ENCODE measurements at places on chromosomes 2 and 18. TPM values are rescaled to one million over a fixed set of nuclear protein-coding genes. Genes with fewer than 3 reads are reported as not detected.

Gene CABLES1
- 7.2 TPM for total RNA-seq

Gene ASIC4
- total RNA-seq, result not detected

Gene SKA1
- total RNA-seq, result not detected

Gene CCDC68
- total RNA-seq, result 2.3 TPM

Gene DYNC2LI1
- 16.7 TPM for total RNA-seq

Gene FAP
- total RNA-seq, result 8.0 TPM

Gene SOX11
- 0.42 TPM for total RNA-seq

DNA sequence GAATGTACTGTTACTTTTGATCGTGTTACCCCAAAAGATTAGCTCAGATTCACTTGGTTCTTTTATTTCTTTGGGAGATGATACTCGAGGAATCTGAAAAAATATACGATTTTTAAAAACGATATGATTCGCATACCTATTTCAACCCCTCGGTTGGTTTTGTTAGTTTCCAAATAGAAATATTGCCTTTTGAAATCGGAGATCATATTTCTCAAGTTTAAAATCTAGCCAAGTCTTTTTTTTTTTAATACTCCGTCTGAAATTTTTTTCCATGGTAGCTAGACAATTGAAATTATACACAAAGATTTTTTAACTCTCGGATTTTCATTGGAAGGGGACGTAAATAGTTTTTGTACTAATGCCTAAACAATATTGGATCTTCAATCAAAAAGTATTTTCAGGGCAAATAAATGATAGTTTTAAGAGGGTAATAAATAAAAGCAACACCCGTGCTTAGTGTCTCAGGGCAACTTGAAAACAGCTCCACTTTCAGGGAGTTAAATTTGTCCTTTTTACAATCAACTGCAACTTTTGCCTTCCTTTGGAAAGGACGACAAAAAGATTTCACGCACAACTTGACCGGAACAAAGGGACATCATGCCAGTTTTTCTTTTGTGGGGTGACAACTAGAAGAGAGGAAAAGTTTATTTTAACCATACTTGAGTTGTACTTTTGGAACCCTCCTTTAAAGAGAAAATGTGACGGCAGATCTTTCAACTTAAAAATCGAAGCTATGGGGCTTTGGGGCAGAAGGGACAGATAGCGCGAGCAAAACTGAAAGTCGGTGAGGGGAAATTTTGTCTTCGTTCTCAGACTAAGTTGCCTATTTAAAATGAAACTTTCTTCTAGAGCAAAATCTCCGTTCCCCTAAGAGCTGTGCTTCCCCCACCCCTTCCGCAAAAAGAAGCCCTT lies 5.8 kb upstream of the ONECUT2 start:
- DNase-seq, result no peak

- no peak for DNase-seq
Observed at GRCh38 chr2:11722292-11723060, 24.0 kb upstream of the LPIN1 start.

DNA sequence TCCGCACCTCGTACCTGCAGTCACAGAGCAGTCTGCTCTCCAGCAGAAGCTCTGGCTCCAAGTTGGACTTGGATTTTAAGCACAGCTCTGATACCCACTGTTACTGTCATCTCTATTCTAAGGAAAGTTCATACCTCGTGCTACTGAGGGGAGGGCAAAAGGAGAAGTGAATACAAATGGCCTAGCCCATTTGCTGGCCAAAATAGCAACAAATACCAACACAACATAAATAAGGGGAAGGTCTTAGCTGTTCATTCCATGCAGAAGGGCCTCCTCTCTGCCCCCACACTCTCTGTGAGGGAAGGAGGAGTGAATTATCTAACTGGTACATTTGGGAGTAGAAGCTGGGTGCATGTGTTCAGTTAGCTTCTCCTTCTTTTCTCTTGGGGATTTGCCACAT lies 739.4 kb upstream of the RAB6C start:
- DNase-seq, result peak; percentile 87

DNA sequence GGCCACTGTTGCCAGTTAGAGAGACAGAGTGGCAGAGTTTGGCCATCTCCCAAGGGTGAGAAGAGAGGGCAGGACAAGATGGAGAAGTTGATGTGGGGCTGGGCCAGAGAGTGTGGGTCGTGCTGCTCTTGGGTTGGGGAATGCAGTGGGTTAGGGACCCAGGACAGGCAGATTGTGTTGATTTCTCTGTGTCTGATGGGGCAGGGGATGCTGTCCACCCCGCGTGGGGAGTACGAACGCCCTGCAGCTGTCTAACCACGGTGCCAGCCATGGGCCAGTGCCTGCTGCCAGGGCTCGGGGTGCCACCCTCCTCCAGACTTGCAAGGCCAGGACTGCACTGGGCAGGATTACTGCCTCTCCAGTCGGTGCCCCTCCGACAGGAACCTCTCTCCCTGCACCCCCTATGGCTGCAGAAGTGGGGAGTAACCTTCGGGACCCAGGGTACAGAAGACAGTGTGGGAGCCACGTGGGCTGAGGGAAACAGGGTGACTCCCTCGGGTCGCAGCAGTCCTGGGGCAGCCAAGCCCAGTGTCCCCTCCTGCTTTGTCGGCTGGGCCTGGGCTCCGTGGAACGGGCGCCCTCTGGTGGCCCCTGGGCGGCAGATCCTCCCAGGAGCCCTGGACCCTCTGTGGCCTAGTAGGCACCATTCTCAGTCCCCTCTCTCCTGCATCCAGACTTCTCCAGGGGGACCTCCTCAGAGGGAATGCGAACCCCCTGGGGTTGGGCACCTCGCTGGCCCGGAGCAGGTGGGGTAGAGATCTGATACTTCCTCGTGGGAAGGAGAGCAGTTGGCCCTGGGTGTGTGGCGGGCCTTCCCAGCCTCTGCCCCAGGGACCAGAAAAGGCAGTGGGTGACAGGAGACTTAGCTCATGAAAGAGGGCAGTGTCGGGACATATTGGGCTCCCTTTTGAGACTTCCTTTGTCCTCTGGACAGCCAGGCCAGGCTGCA lies 2.7 kb downstream of the GPC1 start:
- DNase-seq, result no peak

DNA sequence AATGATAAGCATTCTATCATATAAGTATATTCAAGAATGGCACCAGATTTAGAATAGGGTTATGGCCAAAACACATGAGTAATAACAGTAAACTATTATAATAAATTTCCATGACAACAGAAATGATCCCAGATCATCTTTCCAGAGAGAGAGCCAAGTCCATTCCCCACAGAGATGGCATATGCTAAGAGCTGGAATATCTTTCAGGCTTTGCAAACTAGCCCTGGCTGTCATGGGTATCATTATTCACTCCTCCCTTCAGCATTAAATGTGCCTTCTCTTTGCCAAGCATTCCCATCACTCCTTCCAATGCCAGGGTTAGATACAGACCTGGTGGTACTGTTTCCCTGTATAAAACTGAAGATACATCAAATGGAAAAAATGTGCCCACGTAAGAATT lies 10.9 kb downstream of the FEZ2 start:
- no peak for DNase-seq

DNA sequence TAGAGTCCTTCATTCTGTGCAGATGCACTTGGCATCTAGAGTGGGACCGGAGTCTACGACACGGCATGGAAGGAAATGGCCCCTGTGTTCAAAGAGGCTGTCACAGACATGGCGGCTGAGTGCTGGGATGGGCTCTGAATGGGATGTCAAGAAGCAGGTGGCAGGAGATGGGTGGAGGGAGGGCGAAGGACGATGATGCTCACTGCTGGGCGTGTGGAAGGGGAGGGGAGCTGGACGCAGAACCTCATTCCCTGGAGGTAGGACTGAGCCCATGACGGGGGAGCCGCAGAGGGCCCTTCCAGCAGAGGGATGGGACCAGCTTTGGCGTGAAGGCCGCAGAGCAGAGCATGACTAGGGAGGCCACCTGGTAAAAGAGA lies 18.8 kb upstream of the ALPI start:
- DNase-seq, result no peak

- no peak for DNase-seq
Observed at GRCh38 chr2:160509016-160509415, 15.4 kb upstream of the RBMS1 start.

DNA sequence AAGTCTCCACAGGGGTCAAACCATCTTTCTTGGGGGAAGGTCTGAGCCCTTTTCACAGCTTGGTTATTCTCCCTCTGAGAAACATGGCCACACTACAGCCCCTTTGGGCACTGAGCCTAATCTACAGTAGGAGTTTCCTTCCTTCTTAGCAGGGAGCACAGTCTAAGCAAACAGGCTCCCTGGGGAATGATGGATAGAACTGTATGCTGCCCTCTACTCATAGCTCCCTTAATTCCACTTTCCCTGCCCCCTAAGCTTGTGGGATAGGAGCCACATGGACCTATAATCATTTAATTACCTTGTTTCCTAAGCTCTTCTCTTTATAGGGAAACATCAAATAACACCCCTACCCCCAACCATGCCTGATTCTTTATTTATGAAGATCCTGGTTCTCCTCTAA lies 442.1 kb upstream of the MEX3C start:
- no peak for DNase-seq

DNA sequence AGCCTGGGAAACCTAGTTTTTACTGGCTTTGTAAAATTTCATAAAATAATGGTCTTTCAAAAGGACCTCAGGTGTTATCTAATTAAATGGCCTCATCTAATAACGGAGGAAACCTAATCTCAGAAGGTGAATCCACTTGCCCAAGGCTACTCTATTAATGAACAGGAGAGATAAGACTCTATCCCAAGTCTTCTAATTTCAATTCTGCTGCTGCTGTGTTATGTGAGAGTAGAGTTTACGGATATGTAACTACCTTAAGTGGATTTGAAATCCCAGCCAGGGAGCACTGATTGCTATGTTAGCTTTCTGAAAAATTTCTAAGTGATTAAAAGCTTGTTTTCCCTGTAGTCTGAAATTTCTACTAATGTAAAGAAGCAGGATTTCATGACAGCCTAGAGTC lies 17.2 kb upstream of the ADCY3 start:
- no peak for DNase-seq

DNA sequence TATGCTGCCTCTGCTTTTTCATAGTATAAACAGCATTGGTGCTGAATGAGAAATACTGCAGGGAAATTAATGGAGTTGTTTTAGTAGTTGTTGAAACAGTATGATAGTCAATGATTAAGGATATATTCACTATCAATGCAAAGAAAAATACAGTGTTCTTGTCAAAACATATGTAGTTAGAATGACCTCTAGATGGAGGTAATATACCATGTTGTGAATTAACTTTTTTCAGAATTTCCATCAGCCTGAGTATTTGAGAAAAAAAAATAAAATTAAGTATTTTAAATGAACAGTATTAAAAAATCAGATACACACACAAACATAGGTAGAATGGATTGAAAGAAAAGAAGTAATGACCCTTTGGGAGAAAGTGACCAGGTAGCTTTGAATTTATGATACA lies 59.5 kb downstream of the RMDN2 start:
- DNase-seq, result no peak

GRCh38 chr2:118705032-118705431 lies 142.4 kb downstream of the EN1 start:
- no peak for DNase-seq

GRCh38 chr2:42793334-42794270 lies 1.2 kb upstream of the HAAO start:
- DNase-seq, result no peak

- DNase-seq, result no peak
Observed at GRCh38 chr18:26442126-26442525, 106.2 kb downstream of the KCTD1 start.
